Right lobe of liver (tissue), 6 donors: ENCODE measurements at places on chromosomes 5 and 9.
A peak's percentile ranks its signal among the peaks of the same experiment; 100 is the strongest.

DNA sequence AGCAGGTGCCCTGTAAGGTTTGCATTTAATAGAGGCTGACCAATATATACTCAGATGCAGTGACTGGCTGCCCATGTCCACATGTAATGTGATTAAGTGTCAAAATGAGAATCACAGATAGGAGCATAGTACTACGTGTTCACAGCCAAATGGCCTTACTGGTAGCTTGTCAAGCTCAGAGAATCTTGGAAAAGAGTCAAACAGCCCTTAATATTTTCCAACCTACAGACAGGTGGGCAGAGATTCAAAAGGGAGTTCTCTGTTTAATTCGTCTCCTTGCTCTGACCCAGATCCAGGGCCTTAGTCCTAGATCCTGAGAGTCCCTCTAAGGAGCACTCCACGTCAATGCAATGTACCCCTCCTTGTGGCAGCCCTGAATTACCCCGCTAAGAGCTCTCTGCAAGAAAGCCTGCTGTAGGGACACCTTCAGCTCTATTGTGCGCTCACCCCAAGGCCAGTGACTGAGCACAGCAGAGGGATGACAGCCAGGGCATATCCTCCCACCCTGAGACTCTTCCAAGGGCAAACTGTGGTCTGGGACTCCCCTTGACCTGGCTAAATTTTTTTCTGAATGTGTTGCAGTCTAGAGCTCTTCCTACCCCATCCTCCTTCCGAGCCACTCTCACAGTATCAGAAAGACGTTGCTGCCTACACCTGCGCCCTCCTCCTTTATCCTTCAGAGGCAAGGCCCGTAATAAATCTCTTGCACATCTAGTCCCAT is 159.2 kb downstream of the SNCAIP start:
- no peak overlapping the region for H3K4me3 ChIP-seq
- no peaks in the 10 kb centered on the region for H3K36me3 ChIP-seq
- no peaks in the 10 kb centered on the region for H3K27me3 ChIP-seq
- no peaks in the 10 kb centered on the region for H3K4me1 ChIP-seq

- peaks cover 13% of the 10 kb centered on the region for H3K4me1 ChIP-seq
- H3K36me3 ChIP-seq, result no peaks in the 10 kb centered on the region
Measured at GRCh38 chr9:107173422-107174180, 109.5 kb upstream of the RAD23B start.

GRCh38 chr9:130946766-130947617 is 7.9 kb upstream of the FIBCD1 start:
- no peaks in the 10 kb centered on the region for H3K27me3 ChIP-seq
- H3K36me3 ChIP-seq, result no peaks in the 10 kb centered on the region
- no peak for DNase-seq
- no peaks in the 10 kb centered on the region for H3K4me1 ChIP-seq

DNA sequence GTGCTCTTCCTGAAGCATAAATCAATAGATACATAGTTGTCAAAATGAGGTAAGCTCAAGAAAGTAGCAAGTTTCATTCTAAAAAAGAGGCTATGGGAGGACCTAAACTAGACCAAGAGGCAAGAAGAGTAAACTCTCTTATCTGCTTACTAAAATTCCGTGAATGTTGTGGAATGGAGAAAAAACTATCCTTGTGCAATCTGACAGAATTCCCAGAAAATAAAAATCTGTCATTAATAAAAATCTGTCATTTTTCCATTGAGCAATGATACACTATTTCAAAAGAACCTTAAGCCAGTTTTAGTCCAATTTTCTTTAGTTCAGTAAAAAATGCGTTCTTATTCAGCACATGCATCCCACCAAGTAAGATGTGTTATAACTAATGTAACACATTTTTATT is 15.9 kb upstream of the FANCC start:
- DNase-seq, result no peak
- no peaks in the 10 kb centered on the region for H3K4me1 ChIP-seq
- no peaks in the 10 kb centered on the region for H3K36me3 ChIP-seq
- no peak overlapping the region for H3K4me3 ChIP-seq
- no peaks in the 10 kb centered on the region for H3K27me3 ChIP-seq
- H3K27ac ChIP-seq, result no peak overlapping the region

DNA sequence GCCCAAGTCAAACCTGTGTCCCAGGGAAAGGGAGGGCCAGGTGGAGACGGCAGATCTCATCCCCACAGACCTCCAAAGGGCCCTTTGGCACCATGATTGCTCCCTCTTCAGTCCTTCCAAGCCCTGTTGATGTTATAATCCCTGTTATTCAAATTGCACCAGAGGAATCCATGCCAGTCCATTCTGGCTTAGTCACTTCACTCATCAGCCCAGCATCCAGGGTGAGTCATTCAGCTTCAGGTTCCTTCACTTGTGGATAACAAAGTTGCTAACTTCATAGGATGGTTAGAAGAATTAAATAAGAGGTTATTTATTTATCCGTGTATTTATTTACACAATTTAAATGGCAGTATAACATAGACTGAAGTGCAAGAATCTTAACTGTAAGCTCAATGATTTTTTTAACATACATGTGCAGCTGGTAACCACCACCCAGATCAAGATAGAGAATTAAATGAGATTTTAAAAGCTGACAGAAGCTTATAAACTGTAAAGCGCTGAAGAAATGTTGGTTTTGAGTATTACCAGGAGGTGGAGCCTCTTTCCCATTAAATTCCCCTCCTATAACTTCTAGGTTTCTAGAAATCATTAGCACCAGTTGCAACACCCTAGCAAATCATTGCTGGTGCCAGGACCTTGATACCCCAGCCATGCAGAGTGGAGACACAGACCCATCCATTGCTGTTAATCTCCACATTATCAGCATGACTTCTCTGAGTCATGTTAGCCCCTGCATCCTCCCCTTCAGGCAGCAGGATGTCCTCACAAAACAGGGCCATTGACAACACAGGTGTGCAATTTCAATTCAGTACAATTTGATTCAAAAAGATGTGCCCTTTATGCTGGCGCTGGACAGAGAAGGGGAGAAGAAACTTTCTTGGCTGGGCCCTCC is 77.4 kb downstream of the SEC61B start:
- no peak overlapping the region for H3K27ac ChIP-seq
- H3K27me3 ChIP-seq, result no peaks in the 10 kb centered on the region
- no peaks in the 10 kb centered on the region for H3K36me3 ChIP-seq
- no peak overlapping the region for H3K4me3 ChIP-seq
- no peak for DNase-seq

- no peaks in the 10 kb centered on the region for H3K27me3 ChIP-seq
- H3K36me3 ChIP-seq, result no peaks in the 10 kb centered on the region
- no peak overlapping the region for H3K4me3 ChIP-seq
- no peak for DNase-seq
Measured at GRCh38 chr9:72022841-72023240, 37.6 kb downstream of the C9orf57 start.

- H3K27ac ChIP-seq, result peak overlapping the region; percentile 91
- H3K27me3 ChIP-seq, result no peaks in the 10 kb centered on the region
- no peaks in the 10 kb centered on the region for H3K4me1 ChIP-seq
- H3K4me3 ChIP-seq, result peak overlapping the region; percentile 72
Measured at GRCh38 chr5:140631036-140631417, 1.9 kb downstream of the CD14 start.

- H3K4me3 ChIP-seq, result no peak overlapping the region
- no peaks in the 10 kb centered on the region for H3K36me3 ChIP-seq
- no peaks in the 10 kb centered on the region for H3K27me3 ChIP-seq
- no peak overlapping the region for H3K27ac ChIP-seq
- no peaks in the 10 kb centered on the region for H3K4me1 ChIP-seq
Measured at GRCh38 chr9:20030221-20030620, 241.4 kb upstream of the SLC24A2 start.

- H3K4me3 ChIP-seq, result no peak overlapping the region
- H3K4me1 ChIP-seq, result no peaks in the 10 kb centered on the region
- DNase-seq, result no peak
- H3K27me3 ChIP-seq, result no peaks in the 10 kb centered on the region
- H3K27ac ChIP-seq, result no peak overlapping the region
- H3K36me3 ChIP-seq, result no peaks in the 10 kb centered on the region
Measured at GRCh38 chr5:151492729-151493128, 45.3 kb downstream of the SLC36A1 start.

DNA sequence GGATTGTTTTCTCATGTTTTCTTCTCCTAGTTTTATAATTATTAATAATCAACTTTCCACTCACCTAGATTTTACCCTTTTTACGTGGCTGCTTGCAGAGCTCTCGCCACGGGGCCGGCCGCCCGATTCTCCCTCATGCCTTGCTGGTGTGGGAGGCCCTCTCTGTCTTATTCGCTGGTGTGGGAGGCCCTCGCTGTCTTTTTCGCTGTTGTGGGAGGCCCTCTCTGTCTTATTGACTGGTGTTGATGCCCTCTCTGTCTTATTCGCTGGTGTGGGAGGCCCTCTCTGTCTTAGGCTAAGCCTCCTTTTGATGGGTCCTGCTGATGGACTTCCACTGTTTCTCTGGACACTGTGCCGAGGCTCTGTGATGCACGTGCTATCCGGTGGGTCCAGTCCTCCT is 161.3 kb upstream of the IRX2 start:
- H3K27ac ChIP-seq, result no peak overlapping the region
- DNase-seq, result no peak
- no peaks in the 10 kb centered on the region for H3K27me3 ChIP-seq
- H3K4me3 ChIP-seq, result no peak overlapping the region
- no peaks in the 10 kb centered on the region for H3K4me1 ChIP-seq
- no peaks in the 10 kb centered on the region for H3K36me3 ChIP-seq

DNA sequence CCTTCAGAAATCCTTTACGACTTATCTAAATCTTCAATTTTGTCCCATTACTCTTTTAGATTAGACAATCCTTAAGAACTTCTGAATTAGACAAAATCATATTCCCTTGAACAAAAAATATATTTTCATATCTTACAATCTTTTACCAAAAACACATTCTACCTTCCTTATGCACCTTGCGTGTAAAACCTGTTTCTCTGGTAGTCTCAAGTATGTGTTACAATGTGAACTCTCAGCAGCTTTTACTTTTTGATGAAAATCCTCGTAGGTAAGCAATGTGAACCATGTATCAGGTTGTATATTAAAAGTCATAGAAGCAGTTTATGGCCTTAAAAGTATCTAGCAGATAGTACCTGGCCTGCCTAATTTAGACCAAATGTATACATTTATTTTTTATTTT is 12.7 kb downstream of the GMCL2 start:
- H3K4me3 ChIP-seq, result no peak overlapping the region
- no peaks in the 10 kb centered on the region for H3K36me3 ChIP-seq
- H3K27ac ChIP-seq, result no peak overlapping the region

DNA sequence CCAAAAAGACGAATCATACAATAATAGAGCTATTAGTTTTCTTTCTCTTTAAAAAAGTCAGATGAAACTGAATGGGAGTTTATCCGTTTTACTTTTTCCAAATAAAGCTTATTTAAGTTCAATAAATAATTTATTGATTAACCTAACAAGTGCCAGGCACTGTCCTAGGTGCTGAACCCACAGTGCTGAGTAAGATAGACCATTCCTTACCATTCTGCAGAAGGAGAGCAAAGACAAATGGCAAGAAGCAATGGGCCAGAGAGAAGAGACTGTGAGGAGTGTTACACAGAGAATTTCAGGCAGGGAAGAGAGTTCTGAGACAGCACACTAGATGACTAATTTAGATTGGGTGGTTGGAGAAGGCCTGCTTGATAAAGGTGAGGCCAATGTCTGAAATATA is 127.2 kb downstream of the AUH start:
- no peak overlapping the region for H3K27ac ChIP-seq
- H3K36me3 ChIP-seq, result no peaks in the 10 kb centered on the region
- DNase-seq, result no peak
- H3K27me3 ChIP-seq, result no peaks in the 10 kb centered on the region
- no peaks in the 10 kb centered on the region for H3K4me1 ChIP-seq

DNA sequence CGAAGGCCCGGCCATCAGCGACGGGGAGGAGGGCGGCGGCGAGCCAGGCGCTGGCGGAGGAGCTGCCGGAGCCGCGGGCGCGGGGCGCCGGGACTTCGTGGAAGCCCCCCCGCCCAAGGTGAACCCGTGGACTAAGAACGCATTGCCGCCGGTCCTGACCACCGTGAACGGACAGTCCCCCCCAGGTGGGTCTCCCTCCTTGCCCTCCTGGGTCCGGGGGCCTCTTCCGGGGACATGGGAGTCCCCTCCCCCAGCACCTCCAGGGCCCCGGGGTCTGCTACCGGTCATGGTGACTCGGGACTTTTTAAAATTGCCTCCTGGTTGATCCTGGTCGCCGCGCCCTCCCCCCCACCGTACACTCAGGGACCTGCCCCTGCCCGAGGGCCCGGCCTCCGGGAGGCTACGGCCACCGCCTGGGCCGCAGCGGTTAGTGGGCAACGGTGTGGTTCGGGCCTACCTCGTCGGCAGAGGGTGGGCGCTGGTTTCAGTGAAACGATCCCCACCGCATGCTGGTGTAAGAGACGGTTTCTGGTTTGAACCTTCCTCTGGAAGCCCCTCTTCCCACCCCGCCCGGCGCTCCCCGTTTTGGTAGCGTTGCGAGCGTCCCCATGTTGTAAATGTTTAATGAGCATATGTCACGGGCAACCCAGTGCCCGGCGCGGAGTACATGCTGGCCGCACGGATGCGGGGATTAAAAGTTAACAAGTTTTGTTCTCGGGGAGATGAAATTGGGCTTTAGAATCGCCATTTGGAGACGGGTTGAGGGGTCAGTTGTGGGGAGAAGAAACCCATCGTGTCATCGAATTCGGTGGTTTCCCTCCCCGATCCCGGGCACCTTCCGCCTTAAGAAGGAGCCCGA is 1.1 kb downstream of the LARP1 start:
- H3K36me3 ChIP-seq, result no peaks in the 10 kb centered on the region
- H3K4me1 ChIP-seq, result no peaks in the 10 kb centered on the region
- H3K4me3 ChIP-seq, result peak overlapping the region; percentile 87
- H3K27me3 ChIP-seq, result no peaks in the 10 kb centered on the region
- peak overlapping the region; percentile 93 for H3K27ac ChIP-seq
- peak; percentile 67 for DNase-seq

DNA sequence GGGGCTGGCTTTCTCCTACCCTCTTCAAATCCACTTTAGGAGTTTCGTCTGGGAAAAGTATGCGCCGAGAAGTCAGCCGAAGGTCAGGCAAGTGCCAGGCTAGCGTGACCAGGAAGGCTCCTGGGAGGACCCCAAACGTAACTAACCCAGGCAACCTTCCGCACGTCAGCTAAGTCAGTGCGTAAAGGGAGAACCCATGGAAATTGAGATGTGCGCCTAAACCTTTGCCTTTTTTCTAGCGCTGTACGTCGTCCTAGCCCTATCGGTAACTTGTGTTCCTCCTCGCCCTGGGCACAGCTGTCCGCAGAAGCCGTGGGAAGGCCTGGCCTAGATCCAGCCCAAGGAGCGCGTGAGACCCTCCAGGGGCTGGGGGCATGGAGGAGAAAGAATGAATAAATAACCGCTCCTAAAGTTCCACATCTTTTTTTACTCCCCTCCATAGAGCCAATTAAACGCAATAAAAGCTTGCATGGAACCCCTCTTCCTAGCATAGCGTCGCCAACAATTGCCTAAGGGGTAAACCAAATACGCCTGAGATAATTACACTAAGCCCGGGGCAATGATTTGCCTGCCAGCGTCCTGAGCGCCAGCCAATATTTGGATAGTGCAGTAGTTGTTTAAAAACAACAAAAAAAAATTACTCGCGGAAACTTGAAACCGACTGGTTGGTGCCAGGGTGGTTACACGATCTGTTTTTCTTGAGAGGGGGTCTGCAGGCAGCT is 4.0 kb upstream of the FOXB2 start:
- H3K27ac ChIP-seq, result no peak overlapping the region
- DNase-seq, result no peak
- peaks cover 20% of the 10 kb centered on the region for H3K27me3 ChIP-seq
- no peaks in the 10 kb centered on the region for H3K4me1 ChIP-seq
- H3K36me3 ChIP-seq, result no peaks in the 10 kb centered on the region
- no peak overlapping the region for H3K4me3 ChIP-seq

- H3K4me1 ChIP-seq, result no peaks in the 10 kb centered on the region
- H3K27ac ChIP-seq, result no peak overlapping the region
- no peaks in the 10 kb centered on the region for H3K27me3 ChIP-seq
- no peak for DNase-seq
- no peak overlapping the region for H3K4me3 ChIP-seq
Measured at GRCh38 chr9:131539223-131539923, 6.0 kb upstream of the PRRT1B start.
